ENCODE measurements at places on chromosomes 2 and 18.
A peak's percentile ranks its signal among the peaks of the same experiment; 100 is the strongest.

GRCh38 chr2:30139131-30139870, 7.5 kb upstream of the YPEL5 start:
- DNase-seq, result no peak

GRCh38 chr18:61852496-61852895, 40.3 kb downstream of the RNF152 start:
- no peak for DNase-seq

DNA sequence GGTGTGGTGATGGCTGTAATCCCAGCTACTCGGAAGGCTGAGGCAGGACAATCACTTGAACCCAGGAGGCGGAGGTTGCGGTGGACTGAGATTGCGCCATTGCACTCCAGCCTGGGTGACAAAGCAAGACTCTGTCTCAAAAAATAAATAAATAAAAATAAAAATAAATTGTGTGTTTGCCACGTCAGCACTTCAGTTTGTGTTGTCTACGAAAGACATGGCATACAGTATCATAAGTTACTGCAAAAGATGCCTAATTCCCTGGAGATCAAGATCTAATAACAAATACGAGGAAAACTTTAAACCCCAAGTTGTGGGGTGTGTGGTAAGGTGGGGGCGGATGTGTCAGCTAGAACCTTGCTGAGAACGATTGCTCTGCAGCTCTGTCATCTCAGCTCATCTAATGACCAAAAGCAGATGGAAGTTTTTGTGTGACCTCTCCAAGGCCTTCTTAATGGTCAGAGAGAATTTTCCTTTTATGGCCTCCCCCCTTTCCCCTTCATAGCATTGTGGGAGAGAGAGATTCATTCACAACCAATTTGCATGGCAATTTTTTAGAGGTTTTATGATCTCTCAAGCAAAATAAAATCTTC, 11.3 kb downstream of the NPAS2 start:
- DNase-seq, result no peak

GRCh38 chr18:79933765-79934164, 17.7 kb downstream of the SLC66A2 start:
- DNase-seq, result no peak

- DNase-seq, result no peak
These were observed 66.4 kb upstream of the MSH2 start for GRCh38 chr2:47336259-47337238.

- DNase-seq, result no peak
These were observed 120.7 kb upstream of the AGAP1 start for GRCh38 chr2:235373171-235373570.

- DNase-seq, result no peak
These were observed 54.2 kb downstream of the LTBP1 start for GRCh38 chr2:33000986-33001385.

DNA sequence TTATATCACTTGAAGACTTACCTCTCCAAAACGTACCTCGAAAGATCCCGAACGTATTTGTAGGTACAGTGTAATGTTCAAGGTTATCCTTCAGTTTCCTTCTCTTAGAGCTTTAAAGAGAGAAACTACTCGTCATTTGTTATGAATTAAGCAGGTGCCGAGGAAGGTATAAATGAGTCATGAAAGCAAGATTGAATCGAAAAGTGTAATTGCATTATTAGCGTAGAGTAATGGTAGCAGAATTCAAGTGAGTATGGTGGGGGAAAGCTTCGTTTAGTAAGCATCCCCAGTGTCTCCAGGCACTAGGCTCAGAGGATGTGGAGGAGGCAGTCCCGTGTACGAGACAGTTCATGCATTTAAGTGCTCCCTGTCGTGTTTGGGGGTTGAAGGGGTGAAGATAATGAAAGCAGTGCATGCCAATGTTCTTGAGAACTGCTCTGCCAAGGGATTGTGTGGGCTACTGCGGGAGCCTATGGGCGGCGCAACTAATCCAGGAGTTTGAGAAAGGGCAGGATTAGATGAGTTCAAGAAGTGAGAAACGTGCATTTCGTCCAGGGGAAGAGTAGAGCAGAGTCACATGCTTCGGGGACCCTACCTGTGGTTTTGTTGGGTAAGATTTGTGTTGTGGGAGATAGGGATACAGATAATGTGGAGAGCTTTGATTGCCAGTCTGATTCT, 858 bp downstream of the POLR1B start:
- no peak for DNase-seq

- no peak for DNase-seq
These were observed 165.9 kb downstream of the DYSF start for GRCh38 chr2:71619230-71619741.

GRCh38 chr2:32011485-32011960, 715 bp upstream of the MEMO1 start:
- peak; percentile 60 for DNase-seq

DNA sequence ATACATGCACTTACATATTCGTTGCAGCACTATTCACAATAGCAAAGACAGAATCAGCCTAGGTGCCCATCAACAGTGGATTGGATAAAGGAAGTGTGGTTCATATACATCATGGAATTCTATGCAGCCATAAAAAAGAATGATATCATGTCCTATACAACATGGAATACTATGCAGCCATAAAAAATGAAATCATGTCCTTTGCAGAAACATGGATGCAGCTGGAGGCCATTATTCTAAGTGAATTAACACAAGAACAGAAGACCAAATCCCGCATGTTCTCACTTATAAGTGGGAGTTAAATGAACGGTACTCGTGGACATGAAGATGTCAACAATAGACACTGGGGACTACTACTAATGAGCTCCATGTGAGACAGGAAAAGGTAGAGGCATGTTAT, 288.1 kb upstream of the TFPI start:
- no peak for DNase-seq

GRCh38 chr2:127783101-127783500, 27.9 kb downstream of the WDR33 start:
- no peak for DNase-seq

DNA sequence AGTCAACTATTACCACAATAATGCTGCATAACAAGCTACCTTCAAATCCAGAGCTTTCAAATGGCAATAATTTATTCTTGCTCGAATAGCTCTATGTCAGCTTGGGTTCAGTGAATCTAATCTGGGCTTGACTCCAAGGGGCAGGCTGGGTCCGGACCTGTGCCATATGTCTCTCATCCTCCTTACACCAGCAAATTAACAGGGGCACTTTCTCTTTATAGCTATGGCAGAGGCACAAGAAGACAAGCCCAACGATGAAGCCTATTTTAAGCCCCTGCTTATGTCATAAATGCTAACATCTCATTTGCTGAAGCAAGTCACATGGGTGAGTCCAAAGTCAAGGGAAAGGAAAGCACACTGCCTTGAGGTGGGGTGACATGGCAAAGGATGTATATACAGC, 13.3 kb upstream of the ZNF521 start:
- no peak for DNase-seq

DNA sequence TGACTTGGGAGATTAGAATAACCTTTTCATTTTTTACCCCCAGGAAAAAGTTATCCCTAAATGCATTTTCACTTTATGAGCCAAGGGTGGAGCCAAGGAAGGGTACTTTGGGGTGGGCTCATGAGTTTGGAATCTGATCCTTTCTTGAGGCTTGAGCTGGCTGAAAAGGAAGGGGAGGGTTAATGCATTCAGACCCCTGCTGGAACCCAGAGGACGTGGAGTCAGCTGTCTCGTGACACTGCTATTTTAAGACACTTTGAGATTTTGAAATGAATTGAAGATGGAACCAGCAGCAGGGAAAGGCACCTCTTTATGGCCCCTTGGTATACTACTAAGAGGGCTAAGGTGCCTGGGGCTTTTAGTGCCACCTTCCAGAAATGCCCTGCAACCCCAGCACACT, 90.4 kb downstream of the MARCHF4 start:
- no peak for DNase-seq

DNA sequence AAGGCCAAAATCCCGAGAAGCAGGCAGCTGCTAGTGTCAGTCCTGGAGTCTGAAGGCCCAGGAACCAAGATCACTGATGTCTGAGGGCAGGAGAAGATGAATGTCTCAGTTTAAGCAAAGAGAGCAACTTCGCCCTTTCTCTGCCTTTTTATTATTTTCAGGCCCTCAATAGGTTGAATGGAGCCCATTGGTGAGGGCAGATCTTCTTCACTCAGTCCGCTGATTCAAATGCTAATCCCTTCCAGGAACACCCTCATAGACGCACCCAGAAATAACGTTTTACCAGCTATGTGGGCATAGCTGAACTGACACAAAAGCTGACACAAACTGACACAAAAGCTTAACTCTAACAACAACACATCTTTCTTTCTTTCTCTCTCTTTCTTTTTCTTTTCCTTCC, 78.0 kb upstream of the KCNJ3 start:
- no peak for DNase-seq

DNA sequence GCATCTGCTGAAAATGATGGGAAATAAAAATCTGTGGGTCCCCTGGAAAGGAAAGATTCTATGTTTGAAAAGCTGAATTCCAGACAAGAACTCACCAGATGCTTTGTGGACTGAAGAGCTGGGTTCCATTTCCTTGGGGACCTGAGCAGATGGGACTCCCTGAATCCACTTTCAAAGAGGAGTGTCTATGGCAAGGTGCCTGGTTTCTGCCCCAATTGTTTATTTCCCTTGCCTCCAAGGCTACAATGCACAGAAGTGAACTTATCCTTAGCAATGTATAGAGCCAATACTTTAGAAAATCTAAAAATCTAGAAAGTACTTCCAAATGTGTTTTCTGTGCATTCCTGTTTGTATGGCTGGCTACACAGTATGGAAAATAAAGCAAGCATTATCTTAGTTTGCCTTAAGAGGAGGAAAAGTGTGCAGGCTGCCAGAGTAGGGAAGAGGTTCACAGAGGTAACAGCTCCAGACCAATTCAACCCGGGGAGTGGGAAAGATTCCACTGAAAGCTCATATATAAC, 420.5 kb downstream of the NRXN1 start:
- no peak for DNase-seq

- no peak for DNase-seq
These were observed 159.4 kb upstream of the GCFC2 start for GRCh38 chr2:75870133-75870532.

- no peak for DNase-seq
These were observed 45.7 kb upstream of the LYPD1 start for GRCh38 chr2:132715386-132716351.

DNA sequence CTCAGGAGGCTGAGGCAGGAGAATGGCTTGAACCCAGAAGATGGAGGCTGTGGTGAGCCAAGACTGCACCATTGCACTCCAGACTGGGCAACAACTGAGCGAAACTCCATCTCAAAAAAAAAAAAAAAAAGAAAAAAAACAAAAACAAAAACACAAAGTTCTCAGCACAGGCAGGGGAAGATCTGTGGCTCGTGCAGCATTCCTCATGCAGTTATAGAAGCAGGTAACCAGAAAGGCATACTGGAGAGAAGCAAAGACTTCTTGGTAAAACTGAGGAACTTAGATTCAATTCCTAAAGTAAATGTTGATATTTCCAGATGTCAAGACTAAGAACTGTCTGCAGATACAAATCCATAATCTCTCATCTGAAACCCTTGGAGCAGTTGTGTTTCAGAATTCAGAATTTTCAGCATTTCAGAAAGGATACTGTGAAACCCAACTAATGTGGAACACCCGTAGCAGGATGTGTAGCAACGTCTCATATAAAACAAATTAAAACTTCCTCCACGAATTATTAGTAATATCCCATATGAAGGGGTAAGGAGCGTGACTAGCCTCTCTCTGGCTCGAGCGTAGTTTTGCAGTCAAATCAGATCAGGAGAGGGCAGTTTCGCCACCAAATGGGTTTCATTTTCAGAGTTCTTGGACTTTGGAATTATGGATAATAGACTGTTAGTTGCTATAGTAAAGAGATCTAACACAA, 13.2 kb upstream of the SLC25A52 start:
- no peak for DNase-seq

DNA sequence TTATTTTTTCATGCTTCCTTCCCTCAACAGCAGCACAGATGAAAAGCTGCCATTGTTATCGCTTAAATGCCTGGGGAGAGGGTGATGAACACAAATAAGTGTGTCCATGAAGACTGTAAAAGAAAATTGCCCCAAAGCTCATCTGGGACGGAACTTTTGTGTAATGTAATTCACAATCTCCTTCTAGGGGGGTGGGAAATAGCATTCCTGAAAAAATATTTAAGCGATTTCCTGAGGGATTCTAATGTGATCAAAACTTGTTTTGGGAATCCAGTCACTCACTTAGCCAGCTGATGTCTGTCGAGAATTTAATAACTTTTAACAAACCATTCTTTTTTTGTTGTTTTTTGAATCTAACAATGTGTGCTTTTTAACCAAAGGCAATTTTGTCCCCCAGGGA, 427.9 kb downstream of the PLCL1 start:
- DNase-seq, result no peak

DNA sequence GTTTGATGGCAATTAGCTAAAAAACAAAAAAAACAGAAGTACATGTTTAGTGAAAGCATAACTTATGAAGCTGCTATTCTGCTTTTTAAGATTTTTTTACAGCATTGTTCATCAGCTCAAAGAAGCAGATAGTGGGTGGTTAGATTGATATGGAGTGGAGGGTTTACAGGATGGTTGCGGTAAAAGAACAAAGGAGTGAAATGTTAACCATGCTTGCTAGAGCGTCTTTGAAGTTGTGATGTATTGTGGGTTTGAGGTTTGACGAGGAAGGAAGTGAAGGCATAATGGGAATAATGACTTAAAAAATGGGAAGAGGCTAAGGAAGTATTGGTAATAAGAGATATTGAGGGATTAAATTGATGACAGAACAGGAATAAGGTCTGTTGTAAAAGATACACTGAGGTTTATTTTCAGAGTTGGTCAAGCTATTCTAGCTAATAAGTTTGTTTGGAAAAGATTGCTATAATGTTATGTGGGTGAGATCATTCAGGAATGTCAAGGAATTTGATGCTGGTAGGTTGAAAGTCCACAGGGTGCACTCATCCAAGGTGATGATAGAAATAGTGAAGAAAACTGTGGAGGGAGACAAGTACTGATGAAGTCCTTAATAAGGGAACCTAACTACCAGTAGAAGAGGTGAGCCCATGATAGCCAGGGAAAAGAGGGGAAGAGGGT, 14.6 kb downstream of the SPOPL start:
- no peak for DNase-seq

DNA sequence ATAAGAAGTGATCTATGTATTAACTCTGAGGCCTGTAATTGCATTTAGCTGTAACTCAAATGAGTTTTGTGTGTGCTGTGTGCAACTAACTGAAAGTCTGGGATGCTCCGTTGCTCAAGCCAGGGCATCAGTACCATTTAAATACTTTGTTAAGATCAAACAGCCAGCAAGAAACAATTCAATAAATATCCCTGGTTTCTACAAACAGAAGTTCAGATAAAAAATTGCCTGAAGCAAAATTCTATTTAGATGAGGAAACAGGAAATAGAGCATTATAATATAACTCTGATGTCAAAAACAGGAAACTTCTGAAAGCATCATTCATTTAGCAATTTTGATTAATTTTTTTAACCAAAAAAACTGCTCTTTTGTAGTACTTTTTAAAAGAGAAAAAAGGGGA, 18.9 kb upstream of the SLC38A11 start:
- DNase-seq, result no peak

DNA sequence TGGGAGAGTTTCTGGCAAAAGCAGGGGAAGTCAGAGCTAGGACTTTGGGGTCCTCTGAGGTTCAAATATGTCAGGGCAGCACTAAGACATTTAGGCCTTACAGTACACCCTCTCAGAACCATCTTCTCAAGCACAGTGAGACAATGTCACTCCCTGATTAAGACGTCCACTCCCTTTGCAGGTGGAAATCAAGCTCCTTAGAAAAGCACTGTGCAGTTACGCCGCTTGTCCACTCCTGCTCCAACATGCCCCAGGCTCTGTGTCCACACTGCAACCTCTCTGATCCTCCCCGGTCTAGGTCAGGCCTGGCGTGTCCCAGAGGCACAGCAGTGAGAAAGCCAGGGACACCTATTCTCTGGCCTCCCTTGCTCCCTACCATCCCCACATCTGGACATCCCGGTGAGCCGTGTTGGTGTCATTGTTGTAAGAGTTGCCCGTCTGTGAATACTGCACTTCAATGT, 528.6 kb upstream of the ID2 start:
- DNase-seq, result no peak
